ENCODE measurements at places on chromosomes 2 and 18. TPM values are rescaled to one million over a fixed set of nuclear protein-coding genes. Genes with fewer than 3 reads are reported as not detected.

MFSD2B gene
- total RNA-seq: 0.08 TPM

POMC gene
- 0.84 TPM for total RNA-seq

GRCh38 chr2:128420131-128420530 lies 101.5 kb upstream of the HS6ST1 start:
- DNase-seq: no peak

DNA sequence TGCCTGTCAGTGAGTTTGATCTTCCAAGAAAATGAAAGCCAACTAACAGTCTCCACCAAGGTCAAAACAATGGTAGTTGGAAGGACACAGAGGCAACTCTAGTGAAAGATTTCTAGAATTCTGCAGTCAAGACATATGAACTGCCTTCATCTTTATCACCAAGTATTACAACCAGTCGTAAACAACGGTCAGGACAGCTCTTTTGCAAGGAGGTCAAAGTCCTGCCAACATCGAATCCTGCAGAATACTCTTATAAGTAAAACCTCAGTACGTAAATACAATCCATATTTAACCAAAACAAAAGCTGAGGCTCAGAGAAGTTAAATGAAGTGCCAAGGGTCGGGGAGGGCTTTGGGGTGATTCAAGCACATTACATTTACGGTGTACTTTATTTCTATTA lies 3.1 kb downstream of the FEZ2 start:
- DNase-seq: no peak

Data from liver (tissue), 10 donors.